ENCODE measurements at places on chromosomes 1 and 21.

GRCh38 chr1:41222496-41222895 is 19.6 kb downstream of the SCMH1 start:
- no peak for DNase-seq

GRCh38 chr1:32886828-32887414 is 630 bp downstream of the HPCA start:
- no peak for DNase-seq

DNA sequence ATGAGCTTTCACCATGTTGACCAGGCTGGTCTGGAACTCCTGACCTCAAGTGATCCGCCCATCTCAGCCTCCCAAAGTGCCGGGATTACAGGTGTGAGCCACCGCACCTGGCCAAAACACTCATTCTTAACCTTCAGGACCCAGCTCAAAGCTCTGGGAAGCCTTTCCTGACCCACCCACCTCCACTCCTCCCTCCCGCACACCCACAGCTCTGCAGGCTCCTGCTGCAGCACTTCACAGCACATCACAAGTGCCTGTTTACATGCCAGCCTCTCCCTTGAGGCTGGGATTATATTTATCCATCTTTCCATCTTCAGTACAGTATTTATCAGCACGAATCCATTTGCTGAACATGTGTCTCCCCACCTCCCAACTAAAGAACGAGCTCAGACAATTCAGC is 14.9 kb downstream of the SLC9A1 start:
- DNase-seq = no peak

DNA sequence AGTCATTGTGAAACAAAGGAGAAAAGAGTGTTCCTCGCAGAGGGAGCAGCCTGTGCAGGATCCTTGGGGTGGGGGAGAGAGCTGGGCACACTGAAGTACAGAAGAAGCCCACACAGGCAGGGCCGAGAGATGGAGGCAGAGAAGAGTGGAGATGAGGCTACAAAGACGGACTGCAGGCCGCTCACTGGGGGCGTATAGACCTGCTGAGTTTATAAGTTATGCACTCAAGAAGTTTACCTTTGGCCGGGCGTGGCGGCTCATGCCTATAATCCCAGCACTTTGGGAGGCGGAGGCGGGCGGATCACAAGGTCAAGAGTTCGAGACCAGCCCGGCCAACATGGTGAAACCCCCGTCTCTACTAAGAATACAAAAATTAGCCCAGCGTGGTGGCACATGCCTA is 7.6 kb upstream of the SLAMF9 start:
- DNase-seq = no peak

DNA sequence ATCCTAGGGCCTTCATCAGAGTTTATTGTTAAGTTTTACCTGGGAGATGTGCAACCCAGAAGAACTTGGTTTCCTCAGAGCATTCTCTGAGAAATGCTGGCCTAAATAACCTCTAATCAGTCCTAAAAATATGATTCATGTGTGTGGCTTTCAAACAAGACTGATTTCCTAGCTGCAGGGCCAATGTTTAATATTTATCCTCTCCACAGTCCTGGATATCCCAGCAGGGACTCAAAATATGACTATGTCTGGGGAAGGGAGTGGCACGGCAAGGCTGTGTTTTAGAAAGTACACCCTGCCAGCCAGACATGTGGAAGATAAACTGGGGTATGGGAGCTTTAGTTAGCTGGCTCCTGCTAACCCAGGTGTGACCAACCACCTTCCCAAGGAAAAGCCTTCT is 26.3 kb downstream of the PLPP3 start:
- no peak for DNase-seq

GRCh38 chr1:22889213-22889827 is 83.3 kb downstream of the LACTBL1 start:
- DNase-seq = peak; percentile 4

GRCh38 chr1:58597996-58598395 is 20.9 kb upstream of the TACSTD2 start:
- no peak for DNase-seq

DNA sequence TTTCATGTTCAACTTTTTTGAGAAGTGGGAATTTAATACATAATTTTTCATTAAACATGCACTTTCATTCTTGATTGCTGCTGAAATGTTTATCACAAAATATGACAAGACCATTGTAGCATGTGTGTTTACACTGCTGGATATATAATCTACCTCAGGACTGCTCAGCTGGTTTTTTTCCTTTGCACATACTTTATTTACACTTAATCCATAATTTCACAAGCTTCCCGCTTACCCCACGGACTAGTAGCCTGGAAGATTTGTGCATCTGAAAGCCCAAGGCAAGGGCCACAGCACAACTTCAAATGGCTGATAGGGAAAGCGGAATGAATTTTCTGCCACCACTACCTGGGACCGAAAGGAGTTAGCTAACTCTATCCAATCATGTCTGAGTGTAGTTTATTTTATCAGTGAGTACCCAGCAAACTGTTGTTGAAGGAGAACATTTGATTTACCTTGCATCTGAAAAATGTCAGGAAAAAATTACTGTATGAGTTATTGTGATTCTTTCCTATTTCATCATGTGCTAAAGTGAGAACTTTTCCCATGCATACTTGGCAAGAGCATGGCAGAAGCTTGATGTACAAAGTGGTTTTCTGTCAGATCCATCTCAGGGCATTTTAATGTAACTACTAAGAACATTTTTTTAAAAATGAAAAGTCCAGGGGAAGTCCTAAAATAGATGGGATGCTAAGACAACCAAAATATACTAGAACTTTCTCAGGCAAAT is 558.2 kb upstream of the USP24 start:
- no peak for DNase-seq

- DNase-seq = no peak
These were observed 47.2 kb downstream of the RAP1A start for GRCh38 chr1:111666828-111667227.

DNA sequence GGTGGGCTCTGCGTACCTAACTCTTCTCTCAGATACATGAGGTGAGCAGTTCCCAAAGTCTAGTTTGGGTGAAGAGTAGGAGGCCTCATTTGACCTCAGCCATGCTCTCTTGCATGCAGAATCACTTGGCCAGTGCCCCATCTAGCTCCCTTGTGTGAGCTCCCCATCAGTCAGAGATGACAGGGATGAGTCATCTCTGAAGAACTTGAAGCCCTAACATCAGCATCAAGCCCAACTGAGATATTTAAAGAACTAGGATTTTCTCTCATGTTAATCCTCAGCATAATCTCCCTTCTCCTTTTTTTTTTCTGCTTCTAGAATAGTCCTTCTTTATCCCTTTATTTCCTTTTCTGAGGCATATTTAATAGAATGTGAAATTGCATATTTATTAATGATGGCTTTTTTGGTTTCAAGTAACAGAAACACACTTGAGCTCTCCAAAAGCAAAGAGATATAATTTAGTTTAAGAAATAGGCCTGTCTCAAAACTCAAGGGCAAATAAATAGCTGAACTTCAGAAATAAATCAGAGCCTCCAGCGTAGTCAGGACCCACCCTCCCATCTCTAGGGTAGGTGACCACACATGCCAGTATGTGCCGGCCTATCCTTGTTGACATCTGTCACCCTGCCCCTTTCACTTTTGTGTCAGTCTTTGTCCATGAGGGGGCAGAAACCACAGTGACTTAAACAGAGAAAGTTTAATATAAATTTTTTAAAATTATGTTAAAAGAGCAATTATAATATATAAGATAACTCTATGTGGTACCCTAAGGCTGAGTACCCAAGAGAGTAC is 112.3 kb downstream of the TSEN15 start:
- no peak for DNase-seq

GRCh38 chr1:109754738-109755137 is 9.0 kb downstream of the EPS8L3 start:
- no peak for DNase-seq

DNA sequence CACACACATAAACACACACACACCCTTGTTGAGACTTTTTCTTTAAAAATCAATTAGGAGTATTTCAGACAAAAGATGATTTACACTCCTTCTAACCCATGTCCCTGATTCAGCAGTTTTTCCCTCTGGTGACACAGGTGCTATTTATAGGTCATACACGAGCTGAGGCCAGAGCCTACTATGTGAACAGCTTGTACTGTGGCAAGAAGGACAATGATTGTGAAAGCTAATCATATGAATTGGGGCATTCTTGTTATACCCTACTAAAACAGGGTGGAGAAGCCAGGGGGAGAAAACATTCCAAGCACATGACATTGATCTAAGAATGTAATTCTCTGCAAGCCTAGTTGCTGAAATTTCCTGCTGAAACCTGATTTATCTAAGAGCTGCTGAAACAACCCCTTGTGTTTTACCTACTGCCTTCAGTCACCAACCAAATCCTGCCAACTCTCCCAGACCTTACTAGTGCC is 60.3 kb downstream of the XCL1 start:
- DNase-seq = no peak

DNA sequence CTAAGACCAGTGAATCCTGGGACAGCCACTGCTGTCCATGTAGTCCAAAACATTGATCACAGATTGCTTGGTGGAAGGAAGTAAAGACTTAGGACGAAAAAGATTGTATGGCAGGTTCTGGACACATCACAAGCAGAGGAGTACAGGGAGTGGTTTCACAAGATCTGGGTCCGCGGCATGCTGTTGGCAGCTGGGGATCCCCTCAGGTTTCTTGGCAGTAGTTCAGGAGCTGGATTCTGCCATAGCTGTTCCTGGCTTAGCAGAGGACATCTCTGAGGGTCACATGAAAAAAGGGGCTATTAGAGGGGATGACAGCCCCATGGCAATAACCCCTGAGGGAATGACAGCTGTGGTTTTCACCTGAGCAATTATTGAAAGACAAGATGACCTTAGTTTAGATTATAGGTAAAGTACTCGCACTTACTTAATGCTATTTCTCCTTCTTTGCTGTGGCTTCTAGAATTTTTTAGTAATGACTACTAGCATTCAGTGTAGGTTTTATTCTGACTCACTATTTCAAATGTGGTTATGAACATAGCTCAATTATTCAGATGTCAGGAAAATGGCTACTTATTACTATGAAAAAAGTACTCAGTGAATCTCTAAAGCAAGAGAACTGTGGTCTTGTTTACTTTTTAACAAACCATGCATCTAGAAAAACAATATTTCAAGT is 8.2 kb downstream of the KRTAP27-1 start:
- DNase-seq = no peak

- DNase-seq = peak; percentile 13
These were observed 12.7 kb upstream of the WDR26 start for GRCh38 chr1:224447251-224447650.

DNA sequence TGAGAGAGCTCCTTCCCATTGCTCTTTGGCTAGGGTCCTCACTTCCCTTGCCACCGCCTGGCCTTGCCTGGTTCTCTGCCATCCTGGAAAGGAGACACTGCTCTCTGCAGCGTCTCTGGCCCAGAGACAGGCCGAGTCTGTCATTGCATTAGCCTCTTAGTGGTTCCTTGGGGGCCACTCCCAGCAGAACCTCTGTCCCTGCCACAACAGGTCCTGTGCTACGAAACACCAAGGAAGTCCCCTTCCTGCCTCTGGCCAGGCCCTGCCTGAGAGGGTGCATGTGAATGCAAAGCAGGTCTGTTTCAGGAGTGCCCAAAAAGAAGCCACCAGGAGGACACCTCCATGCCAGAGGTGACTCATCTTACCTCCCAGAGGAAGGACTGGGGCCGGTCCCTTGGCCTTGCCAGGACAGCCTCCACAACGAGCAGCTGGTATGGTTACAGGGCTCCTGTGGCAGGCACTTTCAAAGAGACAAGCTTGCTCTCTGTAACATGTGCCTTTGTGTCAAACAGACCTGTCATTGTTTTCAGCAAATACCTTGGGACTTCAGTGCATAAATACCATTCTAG is 59.6 kb downstream of the VPS26C start:
- DNase-seq = peak; percentile 66

- no peak for DNase-seq
These were observed 187.6 kb downstream of the MATN1 start for GRCh38 chr1:30535595-30536325.

DNA sequence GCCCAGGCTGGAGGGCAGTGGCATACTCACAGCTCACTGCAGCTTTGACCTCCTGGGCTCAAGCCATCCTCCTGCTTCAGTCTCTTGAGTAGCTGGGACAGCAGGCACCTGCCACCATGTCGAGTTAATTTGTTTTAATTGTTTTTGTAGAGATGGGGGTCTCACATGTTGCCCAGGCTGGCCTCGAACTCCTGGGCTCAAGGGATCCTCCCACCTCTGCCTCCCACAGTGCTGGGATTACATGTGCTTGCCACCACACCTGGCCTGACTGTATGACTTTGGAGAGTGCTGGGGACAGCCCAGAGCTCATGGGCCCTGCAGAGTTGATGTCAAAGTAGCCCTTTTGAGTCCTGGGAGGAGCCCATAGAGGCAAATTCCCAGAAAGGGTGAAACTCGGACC is 1.8 kb downstream of the OBSCN start:
- DNase-seq = no peak

GRCh38 chr1:14571810-14572767 is 26.4 kb upstream of the KAZN start:
- no peak for DNase-seq

DNA sequence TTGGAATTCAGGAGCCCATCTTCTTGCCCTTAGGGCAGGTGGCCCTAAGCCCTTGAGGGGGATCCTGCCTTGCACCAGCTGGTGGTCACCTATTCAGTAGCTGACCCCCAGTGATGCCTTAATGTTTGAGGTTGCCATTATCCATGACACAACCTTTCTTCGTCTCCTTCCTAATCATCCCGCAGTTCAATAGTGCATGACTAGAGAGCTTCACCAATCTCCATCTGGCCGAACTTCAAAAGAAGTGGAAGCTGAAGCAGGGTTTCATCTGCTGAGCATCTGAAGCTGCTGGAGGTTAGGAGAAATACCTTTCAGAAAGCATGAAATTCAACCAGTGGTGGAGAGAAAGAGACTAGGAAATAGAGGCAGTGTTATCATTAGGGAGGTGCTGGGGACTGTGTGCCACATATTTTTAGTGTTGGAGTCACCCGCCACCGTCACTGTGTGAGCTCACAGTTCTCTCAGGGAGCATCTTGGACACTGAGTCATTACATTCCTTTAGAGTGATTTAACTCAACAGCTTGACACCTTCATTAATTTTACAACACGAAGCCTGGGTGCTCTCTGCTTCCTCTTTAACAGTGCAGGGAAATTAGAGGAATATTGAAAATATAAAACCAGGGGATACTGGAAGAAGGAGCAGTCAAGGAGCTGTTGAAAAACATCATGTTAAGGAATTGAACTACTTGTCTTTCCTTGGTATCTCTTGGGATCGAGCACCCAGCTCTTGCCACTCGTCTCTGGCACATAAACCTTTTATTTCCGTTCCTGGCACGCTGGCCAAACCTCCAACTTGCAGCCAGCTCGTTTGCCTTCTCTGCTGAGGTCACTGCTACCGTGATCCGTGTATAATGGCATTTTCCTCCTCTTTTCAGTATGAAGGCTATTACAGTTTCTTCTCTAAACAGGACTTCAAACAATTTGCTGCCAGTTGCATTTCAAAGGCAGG is 53.6 kb downstream of the PEX14 start:
- DNase-seq = no peak

- no peak for DNase-seq
These were observed 138.0 kb downstream of the RABGAP1L start for GRCh38 chr1:174297351-174297750.

GRCh38 chr1:17531682-17532487 is 7.6 kb upstream of the ARHGEF10L start:
- no peak for DNase-seq

Data from C1 segment of cervical spinal cord (tissue), 14 donors.